Stimulated activated CD8-positive, alpha-beta memory T cell treated with anti-CD3 and anti-CD28 coated beads, Interleukin-2, amount 100 ng/mL, for 1 hour (primary cell): ENCODE measurements at places on chromosomes 4 and X.

DNA sequence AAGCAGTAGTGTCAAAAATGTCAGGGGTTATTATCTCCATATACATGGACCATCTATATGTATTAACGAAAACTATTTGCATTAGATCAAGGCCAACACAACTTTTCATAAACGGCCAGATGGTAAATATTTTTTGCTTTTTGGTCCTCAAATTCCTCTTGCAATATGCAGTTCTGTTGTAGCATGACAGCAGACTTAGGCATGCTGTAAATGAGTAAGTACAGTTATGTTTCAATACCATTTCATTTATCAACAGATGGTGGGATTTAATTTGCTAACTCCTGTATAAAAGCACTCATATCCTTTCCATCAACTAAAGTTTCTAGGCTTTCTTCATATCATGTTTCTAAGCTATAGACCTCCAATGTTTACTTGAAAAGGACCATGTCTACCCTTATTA is 208.1 kb downstream of the ANKRD50 start:
- no peak for DNase-seq

DNA sequence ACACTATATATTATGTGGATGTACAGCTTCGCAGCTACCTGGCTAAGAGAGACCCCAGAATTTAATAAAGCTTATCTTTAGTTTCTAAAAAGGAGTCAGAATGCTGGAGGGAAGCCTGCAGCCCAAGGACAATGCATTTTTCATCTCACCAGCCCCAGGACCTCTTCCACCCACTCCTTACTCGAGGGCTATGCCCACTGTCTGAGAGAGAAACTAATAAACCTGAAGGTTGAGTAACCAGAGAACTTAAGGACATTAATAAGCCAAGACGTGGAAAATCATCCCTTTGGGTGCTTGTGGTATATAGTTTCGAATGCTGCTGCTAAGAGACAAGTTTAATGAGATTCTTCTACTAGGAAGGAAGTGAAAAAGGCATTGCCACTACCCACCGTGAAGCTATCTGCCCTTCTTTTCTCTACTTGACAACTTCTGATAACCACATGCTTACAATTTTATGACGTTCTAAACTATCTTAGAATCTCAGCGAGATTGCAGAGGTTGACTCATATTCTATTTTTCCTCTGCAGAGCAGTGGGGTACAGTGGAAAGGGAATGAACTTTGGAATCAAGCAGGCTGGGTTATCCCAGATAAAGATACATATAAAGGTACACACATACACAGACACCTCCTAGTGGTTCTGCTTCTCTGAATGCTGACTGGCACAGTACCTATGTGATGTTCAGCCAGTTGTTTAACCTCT is 3.3 kb downstream of the RELL1 start:
- no peak for DNase-seq

DNA sequence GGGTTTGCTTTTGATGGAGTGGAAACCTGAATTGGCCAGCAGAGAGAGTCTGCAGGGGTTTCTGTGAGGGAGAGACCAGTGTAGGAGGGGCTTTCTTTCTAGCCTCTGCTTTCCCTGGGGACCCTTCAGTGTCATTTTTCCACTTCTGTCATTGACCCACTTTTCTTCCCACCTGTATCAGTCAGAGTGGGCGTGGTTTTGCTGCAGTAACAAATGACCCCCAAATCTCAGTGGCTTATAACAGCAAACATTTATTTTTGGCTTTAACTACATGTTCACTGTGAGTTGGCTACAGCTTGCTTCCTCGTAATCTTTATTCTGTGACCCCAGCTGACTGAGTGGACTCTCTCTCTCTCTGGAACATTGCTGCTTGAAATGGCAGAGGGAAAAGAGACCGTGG is 25.6 kb upstream of the PTTG2 start:
- no peak for DNase-seq

DNA sequence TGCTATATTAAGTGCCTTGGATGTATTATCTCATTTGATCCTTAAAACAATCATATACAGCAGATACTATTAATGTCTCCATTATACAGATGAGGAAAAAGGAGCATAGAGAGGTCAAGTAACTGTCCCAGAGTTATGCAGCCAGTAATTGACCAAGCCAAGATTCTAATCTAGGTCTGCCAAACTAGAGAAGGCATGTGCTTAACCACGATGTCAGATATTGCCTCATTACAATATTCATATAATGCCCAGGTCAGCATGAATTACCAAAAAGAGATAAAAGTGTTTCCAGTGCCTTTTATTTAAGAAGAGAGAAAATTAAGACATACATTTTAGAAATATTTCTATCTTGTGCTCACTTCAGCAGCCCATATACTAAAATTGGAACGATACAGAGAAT is 7.1 kb downstream of the ARHGEF6 start:
- DNase-seq: no peak
